AG04450 (cell line): ENCODE measurements at places on chromosomes 16 and 17. TPM values are rescaled to one million over a fixed set of nuclear protein-coding genes. Genes with fewer than 3 reads are reported as not detected.

The DPEP1 gene
- not detected in 2 replicates for polyA plus RNA-seq

The TOM1L1 gene
- polyA plus RNA-seq: 25.6 and 37.8 TPM in 2 replicates

The ZFP3 gene
- 2.3 and 3.0 TPM in 2 replicates for polyA plus RNA-seq

The SLC22A31 gene
- 0.25 TPM in 1 of 2 replicates, not detected in the other for polyA plus RNA-seq

The HOXB5 gene
- polyA plus RNA-seq: 9.4 and 9.8 TPM in 2 replicates

The PLA2G10 gene
- not detected in 2 replicates for polyA plus RNA-seq

The EME1 gene
- 2.2 and 2.5 TPM in 2 replicates for polyA plus RNA-seq

The EMP2 gene
- 15.1 and 15.2 TPM in 2 replicates for polyA plus RNA-seq

The KRT28 gene
- not detected in 2 replicates for polyA plus RNA-seq

The KRT31 gene
- polyA plus RNA-seq: not detected in 2 replicates

The DHX58 gene
- 2.0 and 2.9 TPM in 2 replicates for polyA plus RNA-seq

The SCARF1 gene
- polyA plus RNA-seq: 0.17 and 0.20 TPM in 2 replicates

The MYH13 gene
- not detected in 2 replicates for polyA plus RNA-seq

The CCL7 gene
- 0.50 and 0.62 TPM in 2 replicates for polyA plus RNA-seq

The KRTAP4-1 gene
- polyA plus RNA-seq: not detected in 2 replicates

The CYGB gene
- polyA plus RNA-seq: 7.4 and 7.7 TPM in 2 replicates

The SYT17 gene
- 0.21 and 0.27 TPM in 2 replicates for polyA plus RNA-seq

The SLC5A10 gene
- not detected in 2 replicates for polyA plus RNA-seq

The CDC27 gene
- polyA plus RNA-seq: 97.8 and 120 TPM in 2 replicates

The SULT1A1 gene
- 1.6 and 2.1 TPM in 2 replicates for polyA plus RNA-seq

The PTGES3L gene
- 1.8 and 1.9 TPM in 2 replicates for polyA plus RNA-seq

The RNF222 gene
- not detected in 2 replicates for polyA plus RNA-seq

The CES4A gene
- 2.8 and 3.3 TPM in 2 replicates for polyA plus RNA-seq

The CDT1 gene
- polyA plus RNA-seq: 1.2 and 2.4 TPM in 2 replicates
